SK-N-MC (cell line): ENCODE measurements at places on chromosomes 4 and X.

GRCh38 chr4:127888559-127888958, 7.9 kb downstream of the PLK4 start:
- no peak for DNase-seq

DNA sequence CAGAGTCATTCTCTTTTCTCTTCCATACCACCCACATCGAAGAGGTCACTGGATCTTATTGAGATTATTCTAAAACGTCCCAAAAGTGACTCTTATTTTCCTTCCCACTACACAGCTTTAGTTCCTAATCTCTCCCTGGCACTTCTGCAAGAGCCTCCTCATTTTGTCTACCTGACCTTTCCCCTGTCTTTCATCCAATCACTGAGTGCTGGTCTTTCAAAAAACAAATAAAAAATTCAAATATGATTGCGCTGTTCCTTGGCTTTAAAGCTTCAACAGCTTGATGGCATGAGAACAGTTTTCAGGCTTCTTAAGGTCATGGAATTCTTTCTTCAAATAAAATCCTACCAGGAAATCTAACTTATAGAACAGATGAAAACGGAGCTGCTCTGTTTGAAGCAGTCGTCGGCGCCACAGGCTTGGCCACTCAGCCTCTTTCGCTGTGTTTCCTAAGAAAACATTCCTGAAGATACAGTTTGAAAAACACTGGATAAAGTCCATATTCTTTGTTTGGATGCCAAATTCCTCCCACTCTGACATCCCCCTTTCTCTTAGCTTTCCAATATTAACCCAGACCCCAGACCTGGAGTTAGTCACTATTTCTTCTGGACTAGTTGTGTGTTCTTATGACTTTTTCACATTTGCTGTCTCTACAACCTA, 12.5 kb downstream of the SYTL5 start:
- DNase-seq = no peak

DNA sequence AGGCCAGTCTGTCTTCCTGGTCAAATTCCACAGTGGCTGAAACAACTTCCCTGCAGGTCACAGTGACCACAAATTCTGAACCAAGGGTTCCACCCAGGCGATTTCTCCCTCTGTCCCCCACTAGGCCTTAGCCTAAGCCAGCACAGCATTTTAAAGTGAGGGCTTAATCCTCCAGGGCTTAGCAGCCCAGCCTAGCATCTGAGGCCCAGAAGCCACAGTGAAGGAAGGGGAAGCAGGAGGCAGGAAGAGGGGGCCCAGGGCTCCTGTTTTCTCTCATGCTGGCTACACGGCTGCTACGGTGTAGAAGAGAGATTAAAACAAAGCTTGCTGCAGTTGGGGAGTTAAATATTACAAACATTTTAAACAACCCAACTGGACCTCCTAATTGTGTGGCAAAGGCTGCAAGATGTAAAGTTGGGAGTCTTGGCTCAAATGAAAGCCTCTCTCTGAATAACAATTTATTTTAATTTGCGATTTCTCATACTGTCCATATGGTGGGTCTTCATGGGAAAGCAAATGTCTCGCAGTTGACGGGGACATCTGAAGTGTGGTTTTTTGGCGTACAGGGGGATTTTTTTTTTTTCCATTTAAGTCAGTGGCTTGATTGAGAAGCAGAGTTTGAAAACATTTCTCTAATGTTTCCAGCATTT, 170.8 kb upstream of the RAI2 start:
- no peak for DNase-seq

- no peak for DNase-seq
Observed at GRCh38 chr4:27068151-27068867, 207.7 kb downstream of the STIM2 start.

GRCh38 chr4:74009307-74009706, 10.8 kb upstream of the CXCL5 start:
- DNase-seq = no peak

DNA sequence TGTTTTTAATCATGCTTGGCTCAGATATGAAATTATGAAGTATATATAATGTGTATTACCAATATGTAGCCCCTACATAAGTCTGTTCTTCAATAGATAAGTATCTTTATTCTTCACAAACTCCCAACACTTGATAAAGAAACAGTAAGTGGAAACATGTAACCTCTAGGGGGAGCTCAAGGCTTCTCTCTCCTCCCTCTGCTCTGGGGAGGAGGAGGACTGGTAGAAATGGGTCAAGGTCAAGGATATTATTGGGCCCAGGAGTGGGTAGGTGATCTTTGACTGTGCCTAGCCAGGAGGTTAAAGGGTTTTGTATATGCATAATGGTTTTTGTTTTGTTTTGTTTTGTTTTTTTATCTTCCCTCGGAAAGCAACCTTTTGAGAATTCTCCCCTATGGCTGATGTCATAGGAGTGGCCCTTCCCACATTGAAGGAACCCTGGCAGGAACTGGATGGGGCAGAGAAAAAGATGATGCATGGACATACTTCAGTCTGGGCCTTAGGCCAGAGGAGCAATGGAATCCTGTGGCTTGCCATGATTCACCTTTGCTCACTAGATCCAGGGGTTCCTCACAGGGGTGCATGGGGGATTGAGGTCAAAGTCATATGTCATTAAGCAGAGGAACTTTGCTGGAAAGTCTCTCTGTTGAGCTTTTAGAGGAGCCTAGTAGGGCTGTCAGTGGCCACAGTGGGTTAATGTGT, 460.3 kb downstream of the MID1IP1 start:
- DNase-seq = no peak

DNA sequence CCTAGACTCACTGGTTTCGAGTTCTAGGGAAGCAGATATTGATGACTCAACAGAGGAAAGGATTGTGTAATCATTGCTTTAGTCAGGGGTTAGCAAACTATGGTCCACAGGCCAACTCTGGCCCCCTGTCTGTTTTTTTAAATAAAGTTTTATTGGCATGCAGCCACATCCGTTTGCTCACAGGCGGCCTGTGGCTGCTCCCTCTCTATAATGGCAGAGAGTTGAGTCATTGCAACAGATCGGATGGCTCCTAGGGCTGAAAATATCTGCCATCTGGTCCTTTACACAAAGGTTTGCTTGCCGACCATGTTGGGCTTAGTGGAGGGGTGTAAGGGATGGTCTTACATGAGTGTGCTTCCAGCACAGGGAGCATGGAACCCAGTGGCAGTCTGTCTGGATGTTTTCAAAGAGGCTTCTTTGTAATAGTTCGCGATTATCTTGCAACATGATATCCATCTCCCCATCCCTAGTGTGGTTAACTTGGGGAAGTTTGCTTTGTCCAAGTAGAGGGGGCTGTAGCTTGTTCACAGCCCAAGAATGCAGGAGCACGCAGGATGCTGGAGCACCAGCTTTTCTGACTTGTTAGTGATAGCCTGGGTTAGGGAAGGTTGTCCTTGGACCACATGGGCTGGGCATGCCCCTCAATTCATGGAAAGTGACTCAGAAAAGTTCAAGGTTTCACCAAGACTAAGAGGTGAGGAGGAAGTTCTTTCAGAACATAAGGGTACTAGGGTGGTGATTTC, 59.3 kb upstream of the CLDN34 start:
- no peak for DNase-seq

DNA sequence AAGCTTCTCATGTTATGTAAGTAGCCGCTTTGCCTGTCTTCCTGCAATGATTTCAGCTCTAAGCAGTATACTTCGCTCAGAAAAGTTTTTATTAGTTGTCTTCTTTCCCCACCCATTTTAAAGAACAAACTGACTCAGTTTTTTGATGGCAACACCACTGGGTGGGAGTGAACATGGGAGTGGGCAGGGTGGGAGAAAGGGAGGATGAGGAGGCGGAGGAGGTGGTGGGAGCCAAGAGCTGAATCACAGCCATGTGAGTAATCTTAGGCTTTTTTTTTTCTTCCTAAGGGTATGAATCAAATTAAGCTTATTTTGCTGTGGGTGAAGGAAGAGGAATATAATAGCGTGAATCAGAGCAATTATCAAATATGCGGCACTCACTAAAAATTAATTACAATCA, 574.3 kb upstream of the DIPK2B start:
- no peak for DNase-seq

DNA sequence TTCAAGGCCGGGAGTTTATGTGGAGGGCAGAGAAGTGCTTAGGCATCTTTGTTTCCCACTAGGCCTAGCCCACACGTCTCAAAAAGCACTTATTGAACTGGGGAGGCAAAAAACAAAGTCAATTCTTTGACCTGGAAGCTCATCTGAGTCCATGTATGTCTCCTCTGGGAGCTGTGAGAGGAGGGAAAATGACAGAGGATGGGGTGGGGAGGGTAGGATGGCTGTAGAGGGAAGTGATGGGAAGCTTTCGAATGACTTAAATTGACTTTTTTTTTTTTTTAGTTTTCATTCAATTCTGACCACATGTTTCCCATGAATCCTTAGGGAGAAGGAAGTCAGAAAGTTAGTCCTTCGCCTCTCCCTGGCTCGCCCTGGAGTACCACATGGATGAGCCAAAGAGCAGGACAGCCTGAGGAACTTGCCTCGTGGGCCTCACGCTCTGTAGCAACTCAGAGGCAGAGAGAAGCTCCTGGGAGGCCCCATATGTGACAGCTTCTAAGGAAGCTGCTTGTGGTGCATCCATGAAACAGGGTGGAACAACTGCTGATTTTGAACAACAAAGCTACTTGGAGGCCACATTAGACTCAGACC, 45.0 kb downstream of the NHSL2 start:
- no peak for DNase-seq

GRCh38 chr4:33485111-33485510, 2759.2 kb downstream of the ARAP2 start:
- DNase-seq = no peak

- DNase-seq = no peak
Observed at GRCh38 chr4:122541996-122542395, 78.9 kb downstream of the IL21 start.

- DNase-seq = no peak
Observed at GRCh38 chrX:139106069-139106468, 394.6 kb upstream of the FGF13 start.

DNA sequence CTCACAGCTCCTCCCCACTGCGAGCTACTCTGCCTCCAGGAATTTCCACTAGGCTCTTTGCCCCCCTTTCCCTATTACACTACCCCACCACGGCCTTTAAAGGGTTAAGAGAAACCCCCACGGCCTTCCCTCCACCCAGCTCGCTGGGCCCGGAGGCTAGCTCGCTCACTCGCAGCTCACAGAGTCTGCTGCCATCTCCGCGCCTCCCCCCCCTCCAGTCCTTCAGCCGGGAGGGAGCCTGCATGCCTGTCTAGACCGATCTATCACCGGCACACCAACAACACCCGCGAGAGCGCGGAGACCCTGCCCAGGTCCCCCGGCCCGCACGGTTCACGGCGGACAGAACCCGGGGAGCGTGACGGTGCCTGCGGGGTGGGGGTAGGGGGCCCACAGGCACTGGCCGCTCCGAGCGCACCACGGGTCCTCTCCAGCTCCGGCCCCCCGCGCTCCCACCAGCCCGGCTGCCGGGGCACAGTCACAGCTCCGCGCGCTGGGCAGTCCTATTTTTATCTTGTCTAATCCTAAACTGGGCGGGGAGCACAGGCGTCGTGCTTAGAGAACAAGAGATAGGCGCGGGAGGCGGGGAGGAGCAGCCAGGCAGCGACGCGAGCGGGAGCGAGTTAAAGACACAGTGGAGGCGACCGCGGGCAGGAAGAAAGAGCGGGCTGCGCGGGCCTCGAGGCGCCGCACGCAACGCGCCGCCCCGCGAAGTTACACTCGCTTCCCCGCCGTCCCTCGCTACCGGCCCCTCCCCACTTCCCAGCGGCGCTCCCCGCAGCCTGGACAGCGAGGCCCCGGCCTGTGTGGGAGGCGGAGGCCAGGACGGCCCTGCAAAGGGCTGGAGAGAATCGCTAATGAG, 3.5 kb downstream of the BCOR start:
- DNase-seq = no peak

DNA sequence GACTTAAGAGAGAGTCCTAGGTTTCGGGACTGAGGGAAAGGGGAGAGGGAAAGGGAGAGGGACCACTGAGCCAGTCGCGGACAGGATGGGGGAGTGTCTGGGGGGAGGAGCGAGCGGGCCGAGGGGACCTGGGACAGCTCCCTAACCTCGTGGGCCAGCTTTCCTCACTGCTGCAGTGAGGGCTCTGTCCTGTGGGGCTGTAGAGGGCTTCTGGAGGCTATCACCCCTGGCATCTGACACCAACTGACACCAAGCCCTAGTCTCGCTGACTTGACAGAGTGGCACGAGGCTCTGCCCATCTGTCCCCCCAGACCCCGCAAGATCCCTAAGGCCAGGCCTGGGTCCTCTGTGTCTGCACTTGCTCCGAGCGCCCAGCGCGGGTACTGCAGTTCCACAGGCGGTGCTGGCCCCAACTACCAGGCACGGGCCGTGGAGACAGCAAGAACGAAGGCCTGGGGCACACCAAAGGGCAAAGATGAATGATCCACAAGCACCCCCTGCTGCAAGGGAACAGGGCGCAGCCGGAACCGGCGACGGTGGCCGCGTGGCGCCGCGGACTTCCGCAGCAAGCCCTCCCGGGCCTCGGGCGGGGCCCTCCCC, 465 bp downstream of the HAUS7 start:
- DNase-seq = no peak

GRCh38 chr4:146182443-146182842, 6.9 kb downstream of the LSM6 start:
- DNase-seq = no peak

DNA sequence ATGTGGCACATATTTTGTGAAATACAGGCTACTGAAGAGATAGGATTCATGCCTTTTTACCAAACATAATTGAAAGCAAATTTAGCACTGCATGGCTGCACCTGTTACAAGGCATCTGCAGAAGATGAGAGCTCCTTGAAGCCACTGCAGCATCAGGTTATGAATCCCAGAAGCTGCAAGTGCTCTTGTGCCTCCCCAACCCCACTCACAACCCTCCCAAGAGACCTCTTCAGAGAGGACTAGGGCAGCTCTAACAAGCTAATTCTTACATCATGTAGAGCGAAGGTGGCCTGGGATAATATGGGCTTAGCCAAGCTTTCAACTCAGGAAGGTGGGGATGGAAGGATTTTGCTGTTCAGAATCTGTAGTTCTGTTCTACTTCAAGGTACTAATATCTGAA, 27.2 kb downstream of the MFAP3L start:
- no peak for DNase-seq

GRCh38 chr4:80259012-80259411, 7.5 kb upstream of the FGF5 start:
- no peak for DNase-seq

- no peak for DNase-seq
Observed at GRCh38 chr4:20338841-20339240, 87.1 kb downstream of the SLIT2 start.

DNA sequence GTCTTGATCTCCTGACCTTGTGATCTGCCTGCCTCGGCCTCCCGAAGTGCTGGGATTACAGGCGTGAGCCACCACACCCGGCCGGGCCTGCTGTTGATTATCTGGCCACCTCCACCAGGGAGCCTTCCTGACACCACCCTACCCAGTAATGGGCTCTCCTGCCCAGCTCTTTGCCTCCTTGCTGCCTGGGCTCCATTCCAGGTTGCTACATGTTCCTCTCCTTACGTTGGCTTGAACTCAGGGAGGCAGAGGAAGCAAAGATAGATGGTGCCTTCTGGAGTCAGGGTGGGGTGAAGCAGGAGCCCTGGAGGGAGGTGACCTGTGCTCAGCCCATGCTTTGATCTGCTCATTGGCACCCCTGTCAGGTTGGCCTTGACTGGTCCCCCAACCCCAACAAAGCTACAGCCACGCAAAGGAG, 26.3 kb downstream of the FLNA start:
- DNase-seq = no peak
